ENCODE measurements at places on chromosomes 13 and 19.

- no peak for DNase-seq
Measured at GRCh38 chr13:43484432-43485225, 302.1 kb downstream of the ENOX1 start.

DNA sequence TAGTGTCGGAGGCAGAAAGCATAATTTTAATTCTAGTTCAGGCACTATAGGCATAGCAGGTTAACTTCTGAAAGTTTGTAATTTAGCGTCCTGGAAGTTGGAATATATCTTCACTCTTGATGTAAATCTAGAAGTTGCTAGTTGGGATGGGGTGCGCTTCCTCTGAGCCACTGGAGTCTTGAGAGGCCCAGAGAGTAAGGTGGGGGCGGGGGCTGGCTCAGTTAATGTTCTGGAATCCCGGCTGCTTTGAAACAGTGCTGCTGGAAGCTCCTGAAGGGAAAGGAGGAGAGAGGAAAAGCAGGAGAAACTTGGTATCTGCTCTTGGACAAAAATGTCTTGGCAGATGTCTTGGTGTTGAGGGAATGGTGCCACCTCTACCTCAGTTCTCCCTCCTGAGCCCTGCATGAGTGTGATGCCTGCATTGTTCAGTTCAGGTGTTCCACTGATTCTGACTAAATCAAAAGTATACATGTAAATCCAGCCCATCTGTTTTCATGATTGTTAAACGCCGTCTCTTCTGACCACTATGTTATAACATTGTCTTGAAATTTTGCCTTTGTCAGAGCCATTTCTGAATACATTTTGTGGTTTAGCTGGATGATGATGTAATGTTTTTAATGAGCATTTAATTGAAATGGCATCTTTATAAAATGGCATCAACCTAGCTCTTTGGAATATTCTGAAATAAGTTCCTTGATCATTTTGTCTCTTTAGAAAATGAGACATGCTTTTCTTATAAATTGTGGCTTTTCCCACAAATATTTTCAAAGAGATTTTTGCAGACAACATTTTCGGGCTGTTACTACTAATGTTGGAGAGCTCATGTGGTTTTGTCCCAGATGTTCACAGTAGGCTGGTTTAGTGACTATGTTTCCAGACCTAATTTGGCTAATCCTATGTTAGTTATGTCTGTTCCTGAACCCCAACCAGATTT, 202.7 kb downstream of the SHISA2 start:
- DNase-seq, result no peak

- no peak for DNase-seq
Measured at GRCh38 chr19:9996541-9996940, 13.8 kb downstream of the COL5A3 start.

- DNase-seq, result no peak
Measured at GRCh38 chr13:52348071-52348470, 57.9 kb downstream of the THSD1 start.

GRCh38 chr13:21086929-21087328, 25.5 kb upstream of the LATS2 start:
- DNase-seq, result no peak

- no peak for DNase-seq
Measured at GRCh38 chr13:45879666-45880065, 28.1 kb upstream of the SIAH3 start.

- no peak for DNase-seq
Measured at GRCh38 chr13:109680288-109680687, 106.1 kb downstream of the IRS2 start.

DNA sequence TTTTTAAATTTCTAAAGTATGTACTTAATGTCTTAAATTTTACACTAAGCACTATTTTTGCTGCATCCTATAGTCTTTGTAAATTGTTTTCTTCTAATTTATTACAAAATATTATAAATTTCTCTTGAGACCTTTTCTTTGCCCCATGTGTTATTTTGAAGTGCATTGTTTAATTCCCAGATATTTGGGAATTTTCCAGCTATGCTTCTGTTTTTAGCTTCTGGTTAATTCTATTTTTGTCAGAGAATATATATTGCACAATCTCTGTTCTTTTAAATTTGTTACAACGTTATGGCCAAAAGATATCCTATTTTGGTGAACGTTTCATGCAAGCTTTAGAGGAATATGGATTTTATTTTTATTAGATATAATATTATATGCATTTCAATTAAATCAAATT, 917.4 kb upstream of the MIR17HG start:
- DNase-seq, result no peak

GRCh38 chr19:31266731-31267130, 82.5 kb downstream of the TSHZ3 start:
- DNase-seq, result no peak

- no peak for DNase-seq
Measured at GRCh38 chr13:30535046-30535445, 69.3 kb upstream of the HMGB1 start.

DNA sequence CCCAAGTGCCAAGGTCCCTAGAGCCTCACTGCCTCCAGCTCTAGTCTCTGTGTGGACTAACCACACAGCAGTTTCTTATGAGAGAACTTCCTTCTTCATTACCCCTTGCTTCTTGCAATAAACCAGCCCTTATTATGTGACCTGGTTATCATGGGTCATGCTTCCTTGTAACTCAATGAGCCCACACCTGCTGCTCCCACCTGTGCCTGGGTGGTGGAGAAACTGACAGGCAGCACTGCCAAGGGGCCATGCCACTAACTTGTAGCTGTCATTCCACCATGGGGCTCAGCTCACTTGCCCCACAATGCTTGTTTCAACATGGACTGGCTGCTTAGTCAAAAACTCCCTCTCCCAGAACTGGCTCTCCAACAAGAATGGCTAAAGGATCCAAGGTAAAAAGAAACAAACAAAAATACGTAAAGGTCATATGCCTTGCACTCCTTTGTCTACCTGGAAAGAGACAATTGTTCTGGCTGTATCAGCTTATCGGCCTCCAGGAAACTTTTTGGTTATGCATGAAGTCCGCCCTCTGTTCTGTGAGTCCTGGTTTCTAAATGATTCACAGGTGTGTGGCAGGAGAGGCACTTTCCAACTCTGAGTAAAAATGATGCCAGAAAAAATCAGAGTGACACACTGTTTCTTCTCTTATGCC, 446.4 kb downstream of the COG6 start:
- peak; percentile 13 for DNase-seq

GRCh38 chr13:39682310-39682709, 26.8 kb downstream of the COG6 start:
- no peak for DNase-seq

DNA sequence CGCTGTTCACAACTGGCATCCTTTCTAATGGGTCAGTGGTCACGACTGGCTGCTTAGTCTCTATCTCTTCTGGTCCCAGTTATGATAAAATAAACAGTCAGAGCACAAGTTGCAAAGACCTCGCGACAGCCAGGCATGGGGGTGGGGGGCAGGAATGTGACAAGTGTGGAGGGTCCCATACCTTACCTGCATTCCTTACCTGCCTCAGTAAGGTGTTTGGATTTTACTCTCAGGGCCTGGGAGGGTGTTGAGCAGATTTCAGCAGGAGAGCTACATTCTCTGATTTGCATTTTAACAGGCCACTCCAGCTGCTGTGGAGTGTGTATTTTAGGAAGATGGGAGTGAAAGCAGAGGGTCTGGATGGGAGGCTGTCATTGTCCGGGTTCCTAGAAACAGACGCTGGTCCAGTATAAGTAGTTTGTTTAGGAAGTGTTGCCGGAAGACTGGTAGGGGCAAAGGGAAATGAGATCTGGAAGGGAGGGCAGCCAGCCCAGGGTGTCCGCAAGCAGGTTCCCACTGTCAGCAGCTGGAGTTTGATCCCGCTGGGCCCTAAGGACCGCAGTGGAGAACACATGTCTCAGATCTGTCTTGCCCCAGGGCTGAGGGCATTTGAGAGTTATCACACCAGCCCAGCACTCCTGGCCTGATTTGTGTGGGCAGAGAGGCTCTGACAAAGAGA, 920.0 kb downstream of the UQCRFS1 start:
- DNase-seq, result no peak

GRCh38 chr13:81487151-81487550, 1146.2 kb upstream of the SPRY2 start:
- DNase-seq, result no peak

DNA sequence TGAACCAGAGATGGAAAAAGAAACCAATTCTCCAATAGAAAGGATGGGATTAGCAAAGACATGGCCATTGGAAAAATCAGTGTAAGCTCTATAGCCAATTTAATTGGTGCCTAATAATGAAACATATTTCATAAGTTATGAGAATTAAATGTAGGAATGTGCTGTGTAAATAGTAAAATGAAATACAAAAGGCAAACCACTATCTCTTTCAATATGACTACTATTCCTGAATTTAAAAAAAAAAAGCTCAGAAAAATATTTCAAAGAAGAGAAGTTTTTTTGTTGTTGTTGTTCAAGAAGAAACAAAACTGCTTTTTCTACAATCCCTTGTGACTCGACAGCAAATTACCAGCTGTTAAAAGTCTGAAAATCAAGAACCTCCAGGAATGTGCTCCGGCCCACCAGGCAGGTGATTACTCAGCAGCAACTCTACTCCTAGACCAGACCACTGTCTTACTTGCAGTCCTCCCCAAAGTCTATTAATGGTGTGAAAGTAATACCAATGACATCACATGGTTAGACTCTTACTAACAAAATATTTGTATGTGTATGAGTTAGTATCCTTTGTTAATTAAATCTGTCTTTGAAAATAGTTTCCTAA, 362.4 kb downstream of the KCTD12 start:
- DNase-seq, result no peak

DNA sequence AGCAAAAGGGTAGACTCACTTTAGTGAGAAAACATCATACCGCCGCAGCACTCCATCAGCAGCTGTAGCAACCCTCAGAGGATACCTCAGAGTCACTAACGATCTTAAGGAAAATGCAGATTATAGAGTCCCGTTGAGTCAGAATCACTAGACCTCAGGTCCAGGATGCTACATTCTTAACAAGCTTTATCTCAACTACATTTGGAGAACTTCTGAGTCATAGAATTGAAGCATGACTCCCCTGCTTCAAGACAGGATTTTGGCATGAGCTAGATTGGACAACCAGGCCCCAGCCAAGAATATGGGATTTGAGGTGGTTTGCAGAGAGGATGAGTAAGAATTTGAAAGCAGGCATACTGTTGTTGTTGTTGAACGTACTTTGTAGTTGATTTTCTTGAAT, 118.9 kb upstream of the UBL3 start:
- no peak for DNase-seq

DNA sequence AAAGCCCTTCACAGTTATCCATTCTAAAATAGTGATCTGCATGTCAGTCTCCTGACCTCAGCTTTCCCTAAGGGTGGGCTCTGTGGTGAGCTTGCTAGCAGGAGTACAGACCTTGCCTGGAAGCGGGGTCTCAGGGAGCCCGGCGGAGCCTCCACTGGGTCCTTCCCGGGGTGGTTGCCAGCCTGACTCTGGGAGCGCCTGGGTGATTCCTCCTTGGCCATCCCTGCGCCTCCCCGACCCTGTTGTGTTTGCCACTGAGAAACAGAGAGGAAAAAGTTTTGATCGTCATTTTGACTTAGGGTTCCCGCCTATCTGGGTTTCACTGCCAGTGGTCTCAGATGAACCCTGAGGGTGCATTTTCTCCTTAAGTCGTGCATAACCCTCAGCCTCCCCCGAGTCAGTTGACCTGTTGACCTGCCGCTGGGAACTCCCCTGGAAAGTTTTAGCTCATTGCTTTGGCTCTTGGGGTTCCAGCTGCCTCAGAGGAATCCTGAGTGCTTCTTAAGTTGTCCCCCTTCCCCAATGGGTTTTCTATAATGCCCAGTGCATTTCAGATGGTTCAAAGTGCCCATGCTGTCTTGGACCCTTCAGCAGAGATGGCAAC, 117.8 kb downstream of the RAB20 start:
- no peak for DNase-seq

DNA sequence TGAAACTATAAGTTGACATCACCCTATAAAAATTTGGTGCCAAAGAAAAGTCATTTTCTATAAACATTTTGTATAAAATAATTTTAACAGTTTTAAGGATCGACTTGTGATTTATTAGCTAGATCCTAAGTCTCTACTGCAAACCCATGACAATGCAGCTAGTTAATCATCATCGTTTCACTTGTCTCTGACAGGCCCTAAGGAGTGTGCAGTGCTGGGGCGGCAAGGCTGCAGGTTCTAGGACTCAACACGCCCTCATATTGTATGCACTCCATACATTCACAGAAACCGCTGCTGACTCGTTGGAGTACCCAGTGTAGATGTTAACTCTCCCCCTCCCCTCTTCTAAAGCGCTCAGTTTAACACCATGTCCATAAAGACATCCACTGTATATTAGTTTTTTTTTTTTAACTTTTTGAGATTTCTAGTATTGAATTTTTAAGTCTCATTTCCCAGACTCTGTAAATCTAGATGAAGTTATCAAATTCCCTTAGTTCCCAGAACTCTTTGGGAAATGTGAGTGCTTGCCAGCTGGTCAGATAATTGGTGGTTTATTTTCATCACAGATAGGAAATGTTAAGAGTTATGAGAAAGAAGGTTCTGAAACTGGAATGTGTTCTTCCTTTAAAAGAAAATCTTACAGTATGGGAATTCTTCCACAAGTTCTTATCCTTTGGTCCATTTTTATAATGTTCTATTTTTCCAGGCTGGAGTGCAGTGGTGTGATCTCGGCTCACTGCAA, 162.8 kb upstream of the RNF113B start:
- no peak for DNase-seq

DNA sequence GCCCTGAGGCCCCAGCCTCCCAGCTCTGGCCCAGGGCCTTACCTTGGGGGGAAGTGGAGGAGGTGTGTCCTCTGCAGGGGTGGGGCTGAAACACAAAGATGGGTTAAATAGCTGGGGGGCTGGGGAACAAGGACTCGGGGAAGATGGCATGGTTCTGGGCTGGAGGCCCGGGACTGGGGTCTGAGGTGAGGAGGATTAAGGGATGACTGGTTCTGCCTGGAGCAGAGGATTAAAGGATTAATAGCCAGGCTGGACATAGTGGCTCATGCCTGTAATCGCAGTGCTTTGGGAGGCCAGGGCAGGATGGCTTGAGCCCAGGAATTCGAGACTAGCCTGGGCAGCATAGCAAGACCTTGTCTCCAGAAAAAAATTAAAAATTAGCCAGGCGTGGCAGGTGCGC, 11.6 kb downstream of the MAP4K1 start:
- DNase-seq, result no peak

- DNase-seq, result no peak
Measured at GRCh38 chr13:29310806-29311205, 284.7 kb downstream of the SLC7A1 start.

GRCh38 chr13:50055454-50055853, 40.2 kb downstream of the KCNRG start:
- DNase-seq, result no peak

DNA sequence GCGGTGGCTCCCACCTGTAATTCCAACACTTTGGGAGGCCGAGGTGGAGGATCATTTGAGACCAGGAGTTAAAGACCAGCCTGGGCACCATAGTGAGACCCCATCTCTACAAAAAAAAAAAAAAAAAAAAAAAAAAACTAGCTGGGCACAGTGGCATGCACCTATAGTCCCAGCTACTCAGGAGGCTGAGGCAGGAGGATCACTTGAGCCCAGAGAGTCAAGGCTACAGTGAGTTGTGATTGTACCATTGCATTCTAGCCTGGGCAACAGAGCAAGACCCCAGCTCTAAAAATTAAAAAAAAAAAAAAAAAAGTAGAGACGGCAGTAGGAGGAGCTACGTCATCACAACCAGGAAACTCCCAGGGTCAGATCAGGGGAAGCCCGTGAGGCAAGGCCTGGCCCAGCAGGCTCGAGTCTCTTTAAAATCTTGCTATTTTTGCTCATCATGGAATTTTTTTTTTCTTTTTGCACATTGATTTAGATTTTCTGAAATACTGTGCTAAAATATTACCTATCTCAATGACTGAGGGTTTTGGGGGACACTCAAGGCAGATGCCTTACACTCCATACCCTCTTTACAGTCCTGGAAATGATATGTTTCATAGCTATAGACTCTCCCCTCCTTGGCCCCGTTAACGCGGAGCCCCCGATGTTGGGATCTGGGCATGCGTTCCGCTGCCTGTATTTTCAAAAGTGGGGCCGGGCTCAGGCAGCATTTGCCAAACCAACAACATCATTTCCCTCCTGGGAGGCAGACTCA, 44.4 kb upstream of the USE1 start:
- DNase-seq, result no peak
